ENCODE measurements at places on chromosomes 16 and 17.

DNA sequence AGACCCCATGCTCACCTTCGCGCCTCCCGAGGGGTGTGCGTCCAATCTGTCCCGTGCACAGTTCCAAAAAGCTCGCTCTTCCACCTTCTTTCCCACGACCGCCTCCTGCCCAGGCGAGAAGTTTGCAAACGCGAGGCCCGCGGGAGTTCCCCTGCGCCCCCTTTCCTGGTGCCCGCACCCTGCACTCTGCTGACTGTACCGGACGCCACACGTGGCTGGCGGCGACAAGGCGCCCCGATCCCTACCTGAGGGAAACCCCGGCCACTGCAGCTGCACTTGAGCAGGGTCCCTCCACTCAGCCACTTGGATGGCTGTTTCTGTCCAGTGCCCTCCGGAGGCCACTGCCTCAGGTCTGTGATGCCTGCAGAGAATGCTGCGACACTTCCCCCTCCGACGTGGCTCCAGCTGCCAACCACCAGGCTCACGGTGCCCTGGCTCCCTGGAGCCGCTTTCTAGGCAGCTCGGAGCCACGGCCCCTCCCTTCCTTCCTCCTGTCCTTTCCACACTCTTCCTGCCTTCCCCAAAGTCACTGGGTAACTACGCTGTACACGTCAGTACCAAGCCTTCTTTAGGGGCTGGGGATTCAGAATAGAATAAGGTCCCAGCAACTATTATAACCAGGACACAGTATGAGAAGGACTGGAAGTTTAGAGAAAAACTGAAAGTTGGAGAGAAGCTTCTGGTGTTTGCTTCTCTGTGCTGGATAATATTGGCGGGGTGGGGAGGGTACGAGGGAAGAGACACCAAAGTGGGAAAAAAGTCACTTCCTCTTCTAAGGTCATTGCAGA is at the start of gene MLKL:
TSS of gene MLKL (minus strand) at position 425 of the 788 bp plus-strand sequence. CDS start 5,105 bp downstream, outside the sequence.
- DNase-seq, result no peak

- DNase-seq, result no peak
Measured at GRCh38 chr17:6548578-6549330, 7.6 kb downstream of the PITPNM3 start.

DNA sequence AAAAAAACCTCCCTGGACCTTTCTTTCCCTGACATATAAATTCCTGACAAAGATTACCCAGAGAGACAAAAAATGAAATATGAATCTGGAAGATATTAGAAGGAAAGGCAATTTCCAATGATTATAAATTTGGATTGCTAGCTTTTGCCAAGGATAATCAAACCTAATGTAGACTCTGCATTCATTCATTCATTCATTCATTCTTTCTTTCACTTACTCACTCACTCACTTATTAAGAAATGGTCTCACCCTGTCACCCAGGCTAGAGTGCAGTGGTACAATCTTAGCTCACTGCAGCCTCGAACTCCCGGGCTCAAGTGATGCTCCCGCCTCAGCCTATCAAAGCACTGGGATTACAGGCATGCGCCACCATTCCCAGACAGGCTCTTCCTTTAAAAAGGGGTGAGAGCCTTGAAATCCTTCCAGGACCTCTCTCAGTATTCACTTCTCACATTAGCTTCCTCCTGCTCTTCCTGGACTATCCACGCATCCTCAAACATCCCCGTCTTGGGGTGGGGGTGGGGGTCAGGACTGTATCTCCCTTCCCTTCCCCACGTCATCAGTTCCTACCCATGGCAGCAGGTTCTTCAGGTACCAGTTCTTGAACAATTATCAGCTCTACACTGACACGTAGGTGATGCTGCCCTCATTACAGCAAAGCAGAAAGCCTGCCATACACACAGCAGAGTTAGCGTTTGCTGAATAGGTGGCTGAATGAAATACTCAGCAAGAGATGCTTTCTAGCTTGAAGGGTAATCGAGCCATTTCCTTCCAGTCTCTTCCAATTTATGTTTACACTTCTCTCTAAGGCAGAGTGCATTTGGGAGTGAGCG is 19.8 kb downstream of the PRPSAP1 start:
- DNase-seq, result peak; percentile 42

DNA sequence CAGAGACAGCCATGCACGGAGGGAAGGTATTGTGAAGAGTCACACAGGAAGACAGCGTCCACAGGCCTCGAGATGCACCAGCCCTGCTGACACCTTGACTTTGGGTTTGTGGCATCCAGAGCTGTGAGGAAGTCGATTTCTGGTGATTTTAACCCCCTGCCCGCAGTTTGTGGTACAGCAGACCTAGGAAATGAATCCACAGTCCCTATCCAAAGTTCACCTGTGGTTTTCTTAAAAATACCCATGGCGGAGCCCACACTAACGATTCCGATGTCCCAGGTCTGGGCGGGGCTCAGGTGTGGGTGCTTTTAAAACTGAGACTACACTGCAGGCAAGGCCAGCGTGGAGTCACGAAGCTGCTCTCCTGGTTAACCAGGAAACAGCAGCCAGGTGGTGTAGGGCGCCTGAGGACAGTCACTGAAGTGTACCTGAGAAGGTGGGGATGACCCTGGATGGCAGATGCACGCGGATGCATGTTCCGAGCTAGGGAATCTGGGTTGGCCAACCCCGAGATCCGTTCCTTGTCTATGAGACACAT is 14.4 kb upstream of the MEAK7 start:
- no peak for DNase-seq

DNA sequence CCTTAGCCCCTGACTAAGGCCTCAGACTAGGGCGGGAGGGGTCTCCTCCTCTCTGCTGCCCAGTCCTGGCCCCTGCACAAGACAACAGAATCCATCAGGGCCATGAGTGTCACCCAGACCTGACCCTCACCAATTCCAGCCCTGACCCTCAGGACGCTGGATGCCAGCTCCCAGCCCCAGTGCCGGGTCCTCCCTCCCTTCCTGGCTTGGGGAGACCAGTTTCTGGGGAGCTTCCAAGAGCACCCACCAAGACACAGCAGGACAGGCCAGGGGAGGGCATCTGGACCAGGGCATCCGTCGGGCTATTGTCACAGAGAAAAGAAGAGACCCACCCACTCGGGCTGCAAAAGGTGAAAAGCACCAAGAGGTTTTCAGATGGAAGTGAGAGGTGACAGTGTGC is 12.7 kb downstream of the CES3 start:
- DNase-seq, result no peak

- DNase-seq, result no peak
Measured at GRCh38 chr16:83117810-83118209, 491.0 kb downstream of the CDH13 start.

DNA sequence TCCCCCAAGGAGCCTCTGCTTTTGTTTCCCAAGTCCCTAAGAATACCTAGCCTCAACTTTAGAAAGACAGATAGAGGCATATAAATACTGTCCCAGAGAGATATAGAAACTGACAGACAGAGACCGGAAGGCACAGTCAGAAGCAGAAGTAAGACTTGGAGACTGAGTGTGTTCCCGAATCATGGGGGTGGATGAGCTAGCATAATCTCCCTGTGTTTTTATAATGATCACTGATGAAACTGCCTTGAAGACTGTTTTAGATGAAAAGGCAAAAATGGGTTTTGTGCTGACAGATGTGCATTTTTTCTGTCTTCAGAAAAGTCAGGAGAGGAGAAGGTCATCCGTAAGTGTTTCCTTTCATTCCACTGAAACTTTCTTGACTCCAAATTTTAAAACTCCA is 8.3 kb upstream of the PSMD3 start:
- no peak for DNase-seq

GRCh38 chr17:31283841-31284240 is 13.2 kb downstream of the OMG start:
- no peak for DNase-seq

Data from putamen (tissue), 1 donor.